Umbilical cord (tissue), 2 donors: ENCODE measurements at places on chromosomes 7 and 10. TPM values are rescaled to one million over a fixed set of nuclear protein-coding genes. Genes with fewer than 3 reads are reported as not detected.
A peak's percentile ranks its signal among the peaks of the same experiment; 100 is the strongest.

DPYSL4 gene
- total RNA-seq, result 1.2 TPM

GPR26 gene
- 0.72 TPM for total RNA-seq

PRRT4 gene
- 0.24 TPM for total RNA-seq

CYP2W1 gene
- total RNA-seq, result 39.2 TPM

CYP3A7 gene
- total RNA-seq, result 1.2 TPM

LFNG gene
- 11.1 TPM for total RNA-seq

DNA sequence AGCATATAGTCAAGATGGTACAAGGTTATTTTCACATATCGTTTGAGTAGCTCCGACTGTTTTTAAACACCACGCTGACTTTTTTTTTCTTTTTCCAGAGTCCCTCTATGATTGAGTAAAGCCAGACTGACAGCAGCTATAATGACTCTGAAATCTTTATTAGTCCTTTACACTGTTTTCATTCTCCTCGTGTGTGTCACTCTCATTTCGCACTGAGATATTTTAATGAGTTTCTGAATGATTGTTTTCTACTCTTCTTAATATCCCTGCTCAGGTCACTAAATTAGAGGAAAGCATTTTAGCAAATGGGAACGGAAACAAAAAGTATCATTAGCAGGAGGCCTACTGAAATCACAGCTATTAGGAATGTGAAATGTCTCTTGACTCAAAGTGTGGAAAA, 162.3 kb upstream of the MTPN start:
- DNase-seq, result no peak

DNA sequence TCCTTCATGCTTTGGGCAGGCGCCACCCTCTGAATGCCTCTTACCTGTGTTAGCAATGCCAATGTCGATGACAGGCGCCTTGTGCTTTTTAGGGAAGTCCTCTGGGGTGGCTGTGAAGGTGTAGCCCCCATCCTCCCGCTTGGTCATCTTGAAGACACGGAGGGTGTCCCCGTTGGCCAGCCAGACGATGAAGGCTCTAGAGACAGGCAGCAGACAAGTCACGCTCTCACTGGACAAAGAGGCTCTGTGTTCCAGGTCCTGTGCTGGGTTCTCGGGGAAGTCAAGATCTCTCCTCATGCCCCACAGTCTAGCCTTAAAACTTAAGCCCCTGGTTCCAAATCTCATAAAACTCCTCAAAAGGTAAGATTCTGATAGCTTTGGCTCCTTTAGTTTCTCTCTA, 5.1 kb downstream of the TBL2 start:
- no peak for DNase-seq

DNA sequence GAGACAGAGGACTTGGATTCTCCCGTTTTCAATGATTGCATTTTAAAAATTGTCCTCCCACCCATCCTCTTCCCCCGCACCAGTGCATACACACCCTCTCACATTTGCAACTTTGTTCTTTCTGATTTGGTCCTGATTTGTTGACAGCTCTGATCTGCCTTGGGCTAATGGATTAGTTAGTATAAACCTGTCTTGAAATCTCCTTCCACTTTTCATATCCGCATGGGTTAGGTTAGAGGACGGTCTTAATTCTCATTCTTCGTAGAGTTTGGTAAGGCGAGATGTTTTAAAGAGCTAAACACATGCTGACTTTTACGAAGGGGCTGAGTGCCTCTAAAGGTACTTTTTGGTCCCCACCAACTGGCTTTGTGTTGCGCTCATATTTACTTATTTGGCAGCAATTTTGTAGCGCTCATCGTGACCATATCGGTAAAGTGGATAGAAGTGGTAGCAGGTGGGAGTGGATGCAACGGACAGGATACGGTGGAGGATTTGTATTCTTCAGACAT, 1.1 kb downstream of the AHR start:
- peak; percentile 52 for DNase-seq

DNA sequence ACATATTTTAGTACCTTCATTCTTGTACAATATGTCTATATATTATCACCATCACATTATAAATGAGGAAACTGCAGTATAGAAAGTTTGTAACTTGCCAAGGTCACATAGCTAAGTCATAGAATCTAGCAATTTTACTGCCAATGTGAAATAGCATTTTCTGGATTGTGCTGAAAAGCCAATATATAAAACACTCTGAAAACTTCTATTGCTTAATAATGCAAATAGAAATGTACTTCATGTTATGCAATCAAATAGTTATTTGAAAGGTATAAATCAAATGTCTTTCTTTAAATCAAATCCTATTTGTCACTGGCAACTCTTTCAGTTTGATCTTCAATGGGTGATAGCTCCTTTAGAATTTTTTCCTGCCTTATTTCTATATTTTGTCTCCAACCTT, 129.5 kb downstream of the TMEM26 start:
- no peak for DNase-seq

- peak; percentile 53 for DNase-seq
Observed at GRCh38 chr10:121033366-121033765, 182.2 kb downstream of the WDR11 start.

DNA sequence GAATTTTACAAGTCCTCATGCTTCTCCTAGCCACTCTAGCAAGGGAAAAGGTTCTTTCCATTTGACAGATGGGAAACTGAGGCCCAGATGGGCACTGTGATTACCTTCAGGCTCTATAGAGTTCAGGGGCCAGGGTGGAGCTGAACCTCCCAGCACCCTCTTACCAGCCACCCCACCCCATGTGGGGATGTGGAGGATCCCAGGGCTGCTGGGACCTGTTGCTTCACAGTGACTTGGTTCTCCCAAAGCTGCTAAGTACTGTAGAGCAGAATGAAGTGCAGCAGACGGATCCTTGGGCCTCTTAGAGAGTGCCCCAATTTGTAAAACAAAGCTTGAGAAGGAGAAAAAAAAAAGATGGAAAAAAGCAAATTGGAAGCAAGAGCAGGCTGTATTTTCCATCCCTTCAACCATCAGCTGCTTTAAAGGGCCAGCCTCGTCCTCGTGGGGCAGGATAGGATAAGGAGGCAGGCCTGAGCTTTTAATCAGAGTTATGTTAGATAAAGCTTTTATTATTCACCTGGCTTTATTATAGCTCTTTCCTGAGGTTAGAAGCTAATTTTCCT, 147.0 kb downstream of the CDH23 start:
- no peak for DNase-seq

DNA sequence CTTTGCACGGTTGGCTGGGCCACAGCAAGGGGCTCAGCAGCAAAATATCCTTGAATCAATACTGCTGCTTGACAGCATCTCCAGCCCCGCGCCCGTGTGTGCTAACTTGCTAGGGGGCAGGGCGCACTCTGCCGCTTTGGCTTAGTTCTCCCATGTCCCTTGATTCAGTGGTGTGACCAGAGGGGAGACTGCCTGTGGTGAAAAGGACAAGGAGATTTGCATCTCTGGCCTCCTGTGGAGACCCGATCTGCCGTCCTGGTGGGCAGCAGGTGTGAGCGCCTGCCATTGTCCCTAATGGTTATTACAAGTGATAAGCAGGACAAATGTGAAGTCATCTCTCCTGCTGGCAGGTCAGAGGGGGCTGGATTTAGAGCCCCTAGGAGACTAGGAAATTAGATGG, 500.2 kb upstream of the GALNT17 start:
- no peak for DNase-seq

GRCh38 chr10:49231086-49231820, 43.1 kb upstream of the TMEM273 start:
- no peak for DNase-seq

- DNase-seq, result peak; percentile 83
Observed at GRCh38 chr7:30301751-30302150, 17.4 kb downstream of the ZNRF2 start.

DNA sequence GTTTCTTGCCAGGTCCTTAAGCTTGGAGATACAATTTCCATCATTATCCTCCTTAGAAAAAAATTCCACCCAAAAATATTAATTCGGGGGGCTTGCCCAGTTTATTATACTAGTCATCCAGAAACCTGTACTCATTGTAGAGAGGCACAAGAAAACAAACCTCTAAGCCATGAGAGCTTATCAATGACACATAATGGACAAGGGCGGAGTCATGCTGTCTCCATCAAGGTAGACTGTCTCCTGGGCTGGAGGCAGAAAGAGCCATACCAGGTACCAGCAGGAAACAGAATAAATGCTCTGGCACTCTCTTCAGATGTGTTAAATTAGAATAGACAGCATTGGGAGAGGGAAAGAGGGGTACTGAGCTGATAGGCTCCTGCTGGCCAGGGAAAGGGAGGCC, 69.8 kb upstream of the GSDME start:
- no peak for DNase-seq

DNA sequence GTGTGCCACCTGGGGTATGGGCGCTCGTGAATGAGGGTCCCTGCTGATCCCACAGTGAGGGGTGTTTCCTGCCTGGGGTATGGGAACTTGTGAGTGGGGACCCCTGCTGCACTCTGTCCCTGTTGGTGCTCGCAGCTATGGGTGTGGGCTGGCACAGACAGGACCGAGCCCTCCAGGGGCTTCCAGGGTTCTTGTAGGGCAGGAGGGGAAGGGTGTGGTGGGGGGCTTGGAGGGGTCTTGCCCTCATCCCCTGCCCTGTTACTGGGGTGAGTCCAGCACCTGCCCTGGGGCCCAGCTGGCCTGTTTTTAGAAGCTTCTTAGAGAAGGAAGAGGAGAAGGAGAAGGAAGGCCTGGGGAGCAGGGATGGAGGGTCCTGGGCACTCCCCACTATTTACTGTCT, 377.0 kb upstream of the NUPR2 start:
- DNase-seq, result no peak

- DNase-seq, result no peak
Observed at GRCh38 chr7:84274029-84274638, 79.5 kb upstream of the SEMA3A start.

DNA sequence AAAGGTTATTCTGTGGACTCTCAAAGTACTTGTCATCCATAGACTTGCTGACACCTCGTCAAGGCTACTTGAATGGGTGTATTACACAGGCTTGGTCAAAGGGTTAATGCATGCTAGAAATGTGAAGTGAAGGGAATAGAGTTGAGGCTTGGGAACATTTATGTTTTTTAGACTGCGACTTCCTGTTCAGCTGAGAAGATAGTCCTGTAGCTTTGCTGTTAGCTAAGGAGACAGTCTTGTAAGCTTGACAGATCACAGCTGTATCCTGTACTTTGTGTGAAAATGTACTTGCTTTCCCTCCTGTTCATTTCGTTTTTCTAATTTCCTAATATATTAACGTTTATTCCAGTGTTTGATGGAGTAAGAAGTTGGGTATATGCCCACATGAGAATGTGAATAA, 52.1 kb downstream of the ADD3 start:
- DNase-seq, result peak; percentile 63

- no peak for DNase-seq
Observed at GRCh38 chr10:102491136-102491535, 11.4 kb downstream of the ACTR1A start.

GRCh38 chr7:36289833-36290661, 99.6 kb upstream of the ANLN start:
- DNase-seq, result no peak

DNA sequence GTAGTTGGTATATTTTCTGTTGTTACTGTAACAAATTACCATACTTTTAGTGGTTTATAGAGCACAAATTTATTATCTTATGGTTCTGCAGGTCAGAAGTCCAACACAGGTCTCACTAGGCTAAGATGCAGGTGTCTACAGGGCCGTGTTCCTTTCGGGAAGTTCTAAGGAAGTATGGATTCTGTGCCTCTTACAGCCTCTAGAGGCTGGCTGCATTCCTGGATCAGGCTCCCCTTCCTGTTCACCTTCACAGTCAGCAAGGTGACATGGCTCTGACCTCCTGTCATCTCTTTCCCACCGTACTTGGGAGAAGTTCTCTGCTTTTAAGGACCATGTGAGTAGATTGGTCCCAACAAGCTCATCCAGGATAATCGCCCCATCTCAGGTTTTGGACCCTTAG, 37.3 kb downstream of the BMPR1A start:
- no peak for DNase-seq

DNA sequence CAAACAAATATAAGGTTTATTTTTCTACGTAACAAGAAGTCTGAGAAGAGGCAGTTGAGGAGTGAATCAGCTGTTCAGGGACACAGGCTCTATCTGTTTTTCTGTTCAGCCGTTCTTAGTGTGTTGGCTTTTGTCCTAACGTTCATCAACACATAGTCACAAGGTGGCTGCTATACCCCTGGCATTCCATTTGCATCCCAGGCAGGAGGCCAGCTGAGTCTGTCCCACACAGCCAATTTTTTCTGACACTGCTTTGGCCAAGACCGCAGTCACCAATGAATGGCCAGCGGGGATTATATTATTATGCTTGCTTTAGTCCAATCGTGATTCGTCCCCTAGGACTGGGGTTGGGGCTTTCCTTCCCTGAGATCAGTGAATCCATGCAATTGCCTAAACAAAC, 143.4 kb upstream of the CHST15 start:
- DNase-seq, result no peak

- peak; percentile 94 for DNase-seq
Observed at GRCh38 chr10:78777466-78777865, 291.3 kb upstream of the ZMIZ1 start.

GRCh38 chr7:34096198-34096651, 190.9 kb downstream of the BMPER start:
- peak; percentile 83 for DNase-seq

GRCh38 chr10:132398566-132398991, 1.6 kb downstream of the PWWP2B start:
- no peak for DNase-seq

- no peak for DNase-seq
Observed at GRCh38 chr10:33154590-33154989, 179.9 kb downstream of the NRP1 start.

- DNase-seq, result peak; percentile 27
Observed at GRCh38 chr10:81013771-81014170, 476.1 kb downstream of the SH2D4B start.

DNA sequence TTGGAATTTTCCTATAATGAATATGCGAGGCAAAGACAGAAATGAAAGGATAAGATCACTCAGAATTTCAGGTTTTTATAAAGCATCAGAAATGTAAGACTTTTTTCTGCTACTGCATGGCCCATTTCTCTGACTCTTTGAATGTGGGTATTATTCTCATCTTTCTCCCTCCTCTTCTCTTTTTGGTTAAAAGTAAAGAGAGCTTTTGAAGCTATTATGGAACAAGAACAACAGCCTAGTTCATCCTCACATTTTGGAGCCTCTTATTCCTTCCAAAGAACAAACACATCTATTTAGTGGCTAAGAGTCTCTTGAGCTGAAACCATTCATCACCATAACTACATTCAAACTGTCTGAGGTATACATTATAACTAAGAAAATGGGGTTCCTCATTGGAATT, 19.4 kb upstream of the ATRNL1 start:
- DNase-seq, result no peak

DNA sequence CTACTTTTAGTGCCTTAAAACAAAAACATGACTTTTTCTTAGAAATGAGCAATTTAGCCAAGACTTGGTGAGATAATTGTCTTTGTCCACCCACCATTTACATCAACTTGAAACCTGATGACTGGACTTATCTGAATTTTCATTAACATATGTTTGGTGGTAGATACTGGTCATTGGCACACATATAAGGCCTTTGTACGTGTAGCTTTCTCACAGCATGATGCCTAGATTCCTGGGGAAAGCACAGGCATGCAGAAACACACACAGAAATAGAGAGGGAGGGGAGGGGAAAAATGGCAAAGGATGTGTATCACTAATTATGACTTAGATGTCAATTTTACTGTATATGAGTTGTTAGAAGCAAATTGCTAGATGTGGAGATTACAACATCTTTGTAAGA, 488.4 kb downstream of the NXPH1 start:
- no peak for DNase-seq

- DNase-seq, result no peak
Observed at GRCh38 chr10:63480237-63480636, 14.5 kb upstream of the JMJD1C start.
